ENCODE measurements at places on chromosomes 3 and 15.

DNA sequence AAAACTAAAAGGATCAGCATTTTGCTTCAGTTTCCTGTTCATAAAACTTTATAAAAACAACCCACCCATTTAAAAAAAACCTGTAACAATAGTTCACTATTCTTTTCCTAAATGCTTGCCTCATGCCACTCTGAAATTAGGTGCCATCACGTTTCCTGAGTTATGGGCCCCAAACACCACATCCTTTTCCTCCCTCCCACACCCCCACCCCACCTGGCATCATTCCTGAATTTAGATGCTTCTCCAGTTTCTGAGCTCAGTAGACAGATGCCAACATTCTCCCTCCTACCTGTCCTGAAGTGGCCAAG is 11.9 kb upstream of the ARHGEF3 start:
- DNase-seq, result no peak

DNA sequence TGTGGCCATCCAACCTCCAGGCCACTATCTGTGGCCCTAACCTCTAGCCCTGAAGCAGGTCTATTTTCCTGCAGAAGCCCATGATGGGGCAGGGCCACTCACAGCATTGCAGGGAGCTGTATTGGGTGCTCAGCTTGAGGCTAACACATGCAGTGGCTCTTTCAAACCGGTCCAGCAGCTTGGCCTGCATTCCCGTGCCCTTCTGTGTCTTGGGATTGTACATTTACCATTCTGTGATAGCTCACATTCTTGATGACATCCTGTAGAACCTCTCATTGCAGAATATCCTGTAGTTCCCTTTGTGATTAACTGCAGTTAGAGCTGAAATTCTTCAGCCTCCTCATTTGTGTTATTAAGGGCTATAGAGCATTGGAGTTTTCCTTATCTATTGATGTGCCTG is 60.8 kb upstream of the ANKRD34C start:
- DNase-seq, result no peak

DNA sequence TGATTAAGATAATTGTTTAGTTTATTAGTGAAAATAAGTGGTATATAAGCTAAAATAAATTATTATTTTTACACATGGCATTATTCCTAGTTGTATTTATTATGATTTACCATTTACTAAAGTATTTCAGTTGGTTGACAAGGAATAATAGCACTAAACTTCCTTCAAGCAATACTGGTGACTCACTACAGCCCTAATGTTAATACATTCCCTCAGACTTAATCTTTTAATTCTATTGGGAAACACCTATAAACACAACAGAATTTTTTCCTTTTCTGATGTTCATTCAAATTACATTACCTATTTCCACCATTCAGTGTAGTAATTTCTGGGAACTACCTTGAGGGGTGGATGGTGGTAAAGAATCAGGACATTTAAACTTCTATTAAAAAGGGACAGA is 264.0 kb downstream of the TIGIT start:
- DNase-seq, result no peak

DNA sequence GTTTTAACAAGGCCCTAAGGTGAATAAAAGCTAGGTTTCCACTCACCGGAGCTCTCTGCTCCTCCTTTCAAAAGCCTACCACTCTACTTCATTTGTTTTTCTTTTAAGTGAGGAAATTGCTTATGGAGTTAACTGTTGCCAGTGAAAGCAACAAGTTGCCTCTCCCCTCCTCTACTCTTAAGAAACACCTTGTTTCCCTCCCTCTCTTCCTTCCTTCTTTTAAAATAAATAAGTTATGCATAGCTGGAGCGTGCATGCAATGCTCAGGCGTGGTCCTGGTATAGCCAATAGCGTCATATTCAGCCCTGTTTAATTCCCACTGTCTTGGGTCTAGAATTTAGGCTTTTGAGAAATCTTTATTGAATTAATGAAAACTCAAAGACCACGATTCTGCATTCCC is 101.1 kb upstream of the IGF1R start:
- no peak for DNase-seq

- DNase-seq, result no peak
Measured at GRCh38 chr15:39631357-39631756, 50.5 kb downstream of the THBS1 start.
